ENCODE measurements at places on chromosomes 7 and 10.

- DNase-seq, result no peak
Observed at GRCh38 chr7:156654511-156655234, 14.1 kb downstream of the RNF32 start.

- DNase-seq, result no peak
Observed at GRCh38 chr7:157423348-157423747, 86.5 kb downstream of the DNAJB6 start.

DNA sequence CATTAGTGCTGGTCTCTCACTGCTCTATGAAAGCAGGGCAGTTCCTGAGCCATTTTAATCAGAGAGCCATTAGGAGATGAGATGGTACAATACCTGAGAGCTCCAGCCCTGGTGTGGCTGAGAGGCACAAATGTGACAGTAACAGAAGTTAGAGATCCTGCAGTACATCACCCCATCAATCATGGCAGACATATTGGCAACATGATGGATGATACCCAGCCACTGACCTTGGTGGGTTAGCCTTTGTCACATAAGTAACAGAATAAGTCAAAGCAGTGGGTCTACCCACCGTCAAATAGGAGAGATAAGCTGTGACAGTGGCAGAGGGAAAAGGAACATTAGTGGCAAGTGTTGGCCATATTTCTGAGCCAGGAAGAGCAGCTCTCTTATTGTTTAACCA, 53.3 kb upstream of the NXPH1 start:
- DNase-seq, result no peak

DNA sequence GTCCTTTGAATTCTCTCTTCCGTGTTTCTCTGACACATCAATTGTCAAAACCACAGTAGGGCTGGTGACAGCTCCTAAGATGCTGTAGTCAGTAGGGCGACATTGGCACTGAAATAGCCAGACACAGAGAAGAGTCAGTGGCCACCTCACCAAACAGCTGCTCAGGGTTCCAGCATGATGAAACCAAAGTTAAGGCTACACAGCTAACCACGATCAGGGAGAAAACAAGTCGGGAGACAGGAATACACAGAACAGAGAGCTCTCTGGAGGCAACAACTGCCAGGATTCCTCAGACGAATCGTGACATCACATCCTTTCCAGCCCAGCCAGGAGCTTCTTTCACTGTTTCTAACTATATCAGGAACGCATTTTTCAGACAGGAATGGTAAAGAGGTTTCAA, 922.2 kb downstream of the SORCS1 start:
- no peak for DNase-seq

- no peak for DNase-seq
Observed at GRCh38 chr7:46955531-46955930, 626.4 kb downstream of the TNS3 start.

Data from femur (tissue), 1 donor.